ENCODE measurements at places on chromosomes 6 and 20.

- no peak for DNase-seq
Measured at GRCh38 chr20:40782043-40782368, 93.0 kb upstream of the MAFB start.

- DNase-seq = no peak
Measured at GRCh38 chr6:137867685-137868509, 838 bp downstream of the TNFAIP3 start.

DNA sequence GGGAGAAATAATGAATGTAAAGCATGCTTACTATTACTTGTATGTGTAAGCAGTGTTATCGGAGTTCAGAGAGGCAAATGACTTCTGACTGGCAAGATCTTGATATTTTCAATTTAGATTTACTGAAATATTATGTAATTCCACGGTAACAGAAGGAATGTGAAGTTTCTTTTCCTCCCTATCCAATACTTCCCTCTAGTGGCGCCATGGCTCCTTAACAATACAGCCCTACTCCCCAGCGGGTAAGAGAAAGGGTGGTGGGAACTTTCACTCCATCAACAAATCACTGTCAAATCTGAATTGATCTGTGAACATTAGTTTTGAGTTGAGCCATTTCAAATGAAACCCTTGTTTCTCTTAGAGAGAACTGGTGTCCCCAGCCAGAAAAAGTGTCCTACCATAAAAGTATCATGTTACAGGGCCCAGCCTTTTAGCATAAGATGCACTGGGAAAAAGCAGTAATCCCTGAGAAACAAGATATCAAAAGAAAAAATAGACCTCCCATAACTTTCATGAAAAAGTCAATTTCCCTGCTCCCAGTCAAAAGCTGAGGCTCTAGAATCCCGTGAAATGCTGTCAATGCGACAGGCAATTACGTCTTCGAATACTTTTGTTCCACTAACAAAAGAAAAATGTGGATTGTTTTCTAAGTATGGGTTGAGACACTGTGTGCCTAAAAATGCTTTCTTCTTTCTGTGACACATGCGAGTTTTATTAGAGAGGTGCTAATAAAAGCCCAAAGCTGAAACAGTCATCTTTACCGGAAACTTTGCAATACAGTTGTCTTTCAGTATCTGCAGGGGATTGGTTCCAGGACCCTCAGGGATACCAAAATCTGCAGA is 12.9 kb downstream of the COX7A2 start:
- DNase-seq = peak; percentile 33

DNA sequence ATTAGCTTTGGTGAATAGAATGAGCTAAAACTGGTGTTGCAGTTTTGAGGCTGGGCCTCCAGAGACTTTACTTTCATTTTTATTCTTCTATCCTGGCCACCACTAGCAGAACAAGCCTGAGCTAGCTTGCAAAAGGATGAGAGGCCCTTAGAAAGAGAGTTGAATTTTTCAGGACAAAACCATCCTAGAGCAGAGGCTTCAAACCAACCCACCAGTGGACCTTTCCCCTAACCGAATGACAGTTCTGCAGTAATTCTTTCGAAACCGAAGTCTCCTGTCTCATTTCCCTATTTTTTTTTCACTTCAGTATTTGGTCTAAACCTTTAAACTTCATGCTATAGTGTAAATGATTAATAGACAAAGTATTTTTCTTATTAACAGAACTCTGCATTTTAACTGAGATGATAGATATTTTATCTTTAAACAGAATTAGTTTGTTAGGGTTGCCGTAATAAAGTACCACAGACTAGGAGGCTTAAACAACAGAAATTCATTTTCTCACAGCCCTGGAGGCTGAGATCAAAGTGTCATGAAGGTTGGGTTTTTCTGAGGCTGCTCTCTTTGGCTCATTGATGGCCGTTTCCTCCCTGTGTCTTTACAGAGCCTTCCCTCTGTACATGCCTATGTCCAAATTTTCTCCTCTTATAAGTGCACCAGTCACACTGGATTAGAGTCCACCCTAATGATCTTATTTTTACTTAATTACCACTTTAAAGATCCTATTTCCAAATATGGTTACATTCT is 80.6 kb upstream of the PAK5 start:
- DNase-seq = no peak

DNA sequence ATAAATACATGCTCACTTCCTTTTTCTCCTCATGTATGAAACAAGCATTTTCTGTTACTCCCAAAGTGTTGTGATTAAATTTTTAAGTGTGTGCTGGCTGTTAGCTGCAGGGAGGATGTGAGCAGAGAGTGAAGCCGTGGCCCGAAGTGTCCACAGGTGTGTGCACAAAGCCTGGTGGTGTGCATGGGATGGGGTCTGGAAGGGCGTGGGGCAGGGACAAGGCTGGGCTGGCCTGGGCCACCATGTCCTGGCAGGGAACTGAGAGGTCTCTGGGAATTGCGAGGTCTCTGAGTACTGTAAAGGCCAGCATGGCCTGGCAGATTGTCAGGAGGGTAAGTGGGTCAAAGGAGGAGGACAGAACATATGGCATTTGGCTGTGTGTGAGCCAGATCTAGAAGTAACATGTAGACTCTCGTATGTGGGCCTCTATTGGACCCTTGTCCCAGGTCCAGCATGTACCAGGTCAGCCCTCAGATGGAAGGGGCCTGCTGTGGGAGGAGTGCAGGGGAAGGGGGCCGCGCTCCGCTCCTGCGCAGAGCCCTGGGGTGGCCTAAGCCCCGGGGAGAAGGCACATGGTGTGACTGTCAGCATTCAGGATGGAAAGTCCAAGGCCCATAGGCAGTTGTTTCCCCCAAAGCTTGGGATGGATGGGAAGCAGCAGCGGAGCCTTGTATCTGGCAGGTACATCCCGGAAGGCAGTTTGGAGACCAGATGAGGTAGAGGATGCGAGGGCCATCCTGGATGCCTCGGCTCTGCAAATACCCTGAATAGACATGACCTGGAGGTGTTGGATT is 45.1 kb upstream of the PHACTR3 start:
- DNase-seq = no peak

- no peak for DNase-seq
Measured at GRCh38 chr6:51541847-51542246, 545.6 kb downstream of the PKHD1 start.

DNA sequence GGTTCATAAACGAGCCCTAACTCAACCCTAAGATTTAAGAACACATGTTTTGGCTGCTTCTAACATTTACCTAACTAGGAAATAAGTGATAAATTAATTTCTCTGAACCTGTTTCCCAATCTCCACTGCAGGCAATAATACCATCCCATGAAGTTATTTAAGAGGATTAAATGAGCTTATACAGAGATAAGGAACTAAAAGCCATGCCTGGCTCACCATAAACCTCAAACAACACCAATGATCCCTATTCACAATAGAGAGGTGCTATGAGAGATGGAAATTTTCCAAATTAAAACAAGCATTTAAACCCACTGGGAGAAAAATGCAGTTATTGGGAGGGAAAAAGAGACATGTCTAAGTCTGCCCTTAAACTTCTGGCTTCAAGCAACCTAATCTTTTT is 33.9 kb upstream of the KLHL31 start:
- DNase-seq = no peak

GRCh38 chr20:53231061-53231460 is 258.9 kb downstream of the TSHZ2 start:
- DNase-seq = no peak

DNA sequence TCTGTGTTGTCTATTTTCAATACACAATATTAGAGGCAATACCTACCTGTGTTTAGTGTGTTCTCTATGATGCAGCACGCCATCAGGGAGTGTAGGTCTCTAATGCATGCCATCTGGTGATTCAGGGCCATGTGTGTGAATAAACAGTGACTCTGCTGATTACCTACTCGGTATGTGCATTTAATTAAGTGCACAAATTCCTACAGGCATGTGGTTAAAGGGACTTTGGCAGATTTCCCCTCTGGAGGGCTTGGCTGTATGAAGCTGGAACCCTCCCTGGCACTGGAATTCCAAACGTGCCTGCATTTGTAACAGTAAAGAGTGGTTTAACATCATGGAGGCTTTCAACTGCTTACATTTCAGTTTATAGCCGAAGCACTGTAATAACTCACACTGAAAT is 401.5 kb upstream of the SASH1 start:
- no peak for DNase-seq

- DNase-seq = no peak
Measured at GRCh38 chr6:155309150-155309549, 5.1 kb downstream of the TFB1M start.

- DNase-seq = no peak
Measured at GRCh38 chr20:51531141-51531710, 11.3 kb downstream of the NFATC2 start.

GRCh38 chr6:144232176-144232831 is 52.8 kb upstream of the UTRN start:
- no peak for DNase-seq

- no peak for DNase-seq
Measured at GRCh38 chr6:6635869-6636268, 47.3 kb downstream of the LY86 start.

- DNase-seq = no peak
Measured at GRCh38 chr6:110581679-110582078, 105.3 kb upstream of the SLC22A16 start.

- no peak for DNase-seq
Measured at GRCh38 chr20:15339264-15339663, 1001.9 kb upstream of the FLRT3 start.

DNA sequence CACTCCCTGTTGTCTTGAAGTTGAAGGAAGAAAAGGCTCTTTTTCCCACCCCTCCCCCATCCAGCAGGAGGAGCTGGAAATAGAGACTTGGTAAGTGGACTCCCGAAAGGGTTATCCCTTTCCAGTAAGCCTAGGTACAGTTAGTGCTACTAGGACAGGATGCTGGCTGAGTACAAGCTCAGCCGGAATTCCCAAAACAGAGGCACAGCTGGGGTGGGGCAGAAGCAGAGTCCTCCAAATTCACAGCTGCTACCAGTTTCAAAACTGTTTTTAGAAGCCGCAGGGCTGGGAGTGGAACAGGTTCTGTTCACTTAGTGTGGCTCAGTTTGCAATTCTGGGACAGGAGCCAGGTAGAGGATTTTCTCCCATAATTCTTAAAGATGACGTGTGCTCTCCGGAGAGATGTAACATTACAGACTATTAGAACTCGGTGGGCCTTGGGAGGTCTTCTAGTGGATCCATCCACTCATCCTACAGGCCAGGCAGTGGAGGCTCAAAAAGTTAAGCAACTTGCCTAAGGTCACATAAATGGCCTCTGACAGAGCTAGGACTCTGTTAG is 19.0 kb upstream of the UTRN start:
- peak; percentile 60 for DNase-seq

DNA sequence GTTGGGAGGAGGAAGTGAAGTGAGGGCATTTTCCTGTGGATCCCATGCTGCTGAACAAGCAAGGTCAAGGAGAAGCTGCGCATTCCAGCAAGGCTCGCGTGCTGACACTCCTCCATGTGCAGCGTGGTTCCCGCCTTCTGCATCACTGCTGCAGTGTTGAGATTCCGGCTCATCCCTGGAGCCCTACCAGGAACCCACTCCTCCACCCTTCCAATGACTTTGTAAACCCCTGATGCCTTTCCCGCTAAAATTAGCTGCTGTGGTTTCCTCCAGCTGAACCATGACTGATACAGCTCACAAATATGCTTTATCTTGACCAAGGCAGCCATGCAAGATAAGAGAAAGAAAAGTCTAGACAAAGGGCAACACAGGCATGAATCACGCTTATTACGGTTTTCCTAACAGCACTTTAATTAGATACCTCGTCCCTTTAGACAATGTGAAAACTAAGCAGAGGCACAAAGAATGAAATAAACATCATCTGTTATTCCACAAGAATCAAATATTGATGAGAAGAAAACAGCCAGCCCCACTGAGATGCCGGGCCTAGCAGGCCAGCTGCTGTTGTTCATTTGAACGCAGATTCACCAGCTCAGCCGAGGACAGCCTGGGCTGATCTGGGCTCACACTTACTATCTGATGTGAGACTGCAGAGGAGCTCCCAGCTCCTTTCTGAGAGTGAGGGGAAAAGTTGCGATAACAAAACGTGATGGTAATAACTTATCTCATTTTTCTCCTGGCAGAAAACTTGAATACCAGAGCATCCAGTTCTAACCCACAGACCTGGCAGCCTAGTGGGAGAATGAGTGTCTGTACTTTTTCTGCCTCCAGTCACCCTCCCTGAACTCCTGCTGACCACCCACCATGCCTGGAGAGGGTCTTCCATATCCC is 14.2 kb upstream of the BNIP5 start:
- DNase-seq = no peak

DNA sequence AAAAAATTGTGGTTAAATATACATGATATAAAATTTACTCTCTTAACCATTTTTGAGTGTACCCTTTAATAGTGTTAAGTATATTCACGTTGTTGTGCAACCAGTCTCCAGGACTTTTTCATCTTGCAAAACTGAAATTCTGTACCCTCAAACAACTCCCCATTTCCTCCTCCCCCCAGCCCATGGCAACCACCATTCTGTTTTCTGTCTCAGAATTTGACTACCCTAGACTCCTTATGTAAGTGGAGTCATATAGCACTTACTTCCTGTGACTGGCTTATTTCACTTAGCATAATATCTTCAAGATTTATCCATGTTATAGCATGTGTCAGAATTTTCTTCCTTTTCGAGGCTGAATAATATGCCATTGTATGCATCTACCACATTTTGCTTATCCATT is 5.1 kb downstream of the VPS16 start:
- DNase-seq = no peak

All from amniotic stem cell (primary cell).